Naive thymus-derived CD8-positive, alpha-beta T cell (primary cell): ENCODE measurements at places on chromosomes 4 and X. TPM values are rescaled to one million over a fixed set of nuclear protein-coding genes. Genes with fewer than 3 reads are reported as not detected.

The NBDY gene
- 30.9 TPM for total RNA-seq

The IL2 gene
- not detected for total RNA-seq

The NPFFR2 gene
- total RNA-seq = not detected

The RHOXF2B gene
- total RNA-seq = not detected

The TRPC3 gene
- total RNA-seq = not detected

The CXCL8 gene
- 1.2 TPM for total RNA-seq

The MEPE gene
- not detected for total RNA-seq

The SLC7A11 gene
- total RNA-seq = 0.13 TPM

The CSAG1 gene
- total RNA-seq = not detected

GRCh38 chr4:114464726-114465272 lies 133.8 kb upstream of the UGT8 start:
- H3K27me3 ChIP-seq = peaks cover 3% of the 10 kb centered on the region
- H3K4me1 ChIP-seq = no peaks in the 10 kb centered on the region
- H3K36me3 ChIP-seq = no peaks in the 10 kb centered on the region
- no peak overlapping the region for H3K4me3 ChIP-seq
- no peak overlapping the region for H3K27ac ChIP-seq

DNA sequence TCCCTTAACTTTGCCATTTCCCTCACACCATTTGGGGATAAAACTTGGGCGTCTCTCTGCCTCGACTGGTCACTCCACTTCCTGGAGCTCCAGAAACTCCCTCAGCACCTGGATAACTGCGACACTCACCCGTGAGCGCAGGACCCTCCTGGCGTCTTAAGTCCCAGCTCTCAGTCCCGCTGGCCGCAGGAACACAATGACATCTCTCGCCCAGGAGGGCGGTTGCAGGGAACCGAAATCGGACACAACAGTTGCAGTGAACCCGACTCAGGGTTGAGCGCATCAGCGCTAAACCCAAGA lies 370.9 kb upstream of the SMIM31 start:
- H3K36me3 ChIP-seq = no peaks in the 10 kb centered on the region
- H3K27me3 ChIP-seq = peaks cover 26% of the 10 kb centered on the region
- H3K4me1 ChIP-seq = no peaks in the 10 kb centered on the region
- H3K4me3 ChIP-seq = no peak overlapping the region
- DNase-seq = no peak
- H3K27ac ChIP-seq = no peak overlapping the region

DNA sequence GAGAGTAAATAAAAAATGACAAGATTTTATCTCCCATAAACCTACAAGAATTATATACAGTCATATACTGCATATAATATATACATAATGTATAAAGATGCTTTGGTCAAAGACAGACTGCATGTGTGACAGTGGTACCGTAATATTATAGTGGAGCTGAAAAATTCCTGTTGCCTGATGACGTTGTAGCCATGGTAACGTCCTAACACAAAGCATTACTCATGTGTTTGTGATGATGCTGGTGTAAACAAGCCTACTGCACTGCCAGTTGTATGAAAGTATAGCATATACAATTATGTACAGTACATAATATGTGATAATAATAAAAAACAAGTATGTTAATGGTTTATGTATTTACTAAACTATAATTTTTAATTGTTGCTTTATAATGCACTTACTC lies 245.2 kb upstream of the CENPE start:
- DNase-seq = no peak
- no peak overlapping the region for H3K27ac ChIP-seq
- no peaks in the 10 kb centered on the region for H3K36me3 ChIP-seq
- H3K27me3 ChIP-seq = no peaks in the 10 kb centered on the region
- H3K4me3 ChIP-seq = no peak overlapping the region

DNA sequence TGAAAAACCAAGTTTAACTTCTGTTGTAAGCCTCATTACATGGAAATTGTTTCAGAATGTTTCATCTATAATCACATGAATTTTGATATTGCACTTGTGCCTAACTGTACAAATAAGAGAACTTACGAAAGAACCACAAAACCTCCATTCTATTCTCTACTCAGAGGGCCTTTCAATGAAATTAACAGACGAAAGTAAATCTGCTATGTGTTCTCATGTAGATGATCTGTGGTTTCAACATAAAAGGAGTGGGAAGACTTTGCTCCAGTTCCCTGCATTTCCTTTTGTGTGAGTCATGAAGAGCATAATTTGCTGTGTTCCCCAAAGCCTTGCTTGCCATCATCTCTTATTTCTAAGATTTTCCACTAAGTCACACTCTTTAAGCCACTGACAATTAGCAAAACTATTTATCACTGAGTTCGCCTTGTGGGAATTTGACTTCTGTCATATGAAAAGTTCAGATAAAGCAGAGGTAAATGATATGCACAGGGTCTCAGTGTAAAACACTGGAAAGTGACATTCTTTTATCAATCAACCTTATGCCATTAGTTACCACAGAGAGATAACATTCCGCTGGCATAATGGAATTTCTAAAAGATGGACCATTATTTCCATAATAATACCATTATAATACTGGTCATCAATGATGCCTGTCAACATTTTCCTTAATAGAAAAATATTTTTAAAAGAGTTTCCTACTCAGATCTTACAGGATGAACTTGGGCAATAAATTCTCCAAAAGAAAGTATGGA lies 329.8 kb downstream of the NR3C2 start:
- no peaks in the 10 kb centered on the region for H3K27me3 ChIP-seq
- H3K4me1 ChIP-seq = peaks cover 32% of the 10 kb centered on the region
- DNase-seq = no peak
- peaks cover 13% of the 10 kb centered on the region for H3K36me3 ChIP-seq
- H3K4me3 ChIP-seq = no peak overlapping the region

GRCh38 chrX:15607067-15607466 lies 6.3 kb upstream of the ACE2 start:
- DNase-seq = no peak
- no peaks in the 10 kb centered on the region for H3K36me3 ChIP-seq
- no peak overlapping the region for H3K4me3 ChIP-seq

GRCh38 chr4:155692361-155692760 lies 25.7 kb downstream of the GUCY1A1 start:
- H3K27ac ChIP-seq = no peak overlapping the region
- H3K4me3 ChIP-seq = no peak overlapping the region
- no peaks in the 10 kb centered on the region for H3K27me3 ChIP-seq
- DNase-seq = no peak

DNA sequence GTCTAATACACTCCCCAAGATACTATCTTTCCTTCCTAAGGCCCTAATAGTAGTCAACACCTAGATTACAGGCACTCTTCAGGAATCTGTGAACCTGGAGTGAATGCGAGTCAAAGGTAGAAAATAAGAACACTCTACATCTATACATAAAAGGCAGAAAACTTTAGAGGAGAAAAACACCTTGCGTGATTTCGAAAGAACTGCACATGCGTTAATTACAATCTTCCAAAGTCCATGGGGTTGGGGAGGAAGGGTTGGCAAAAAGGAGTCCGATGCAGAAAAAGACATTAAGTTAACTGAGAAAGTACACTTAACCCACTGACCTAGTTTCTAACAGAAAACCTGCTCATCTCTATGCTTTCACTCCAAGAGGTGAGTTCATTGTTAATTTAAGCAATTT lies 27.3 kb downstream of the KLHL15 start:
- H3K4me1 ChIP-seq = peaks cover 8% of the 10 kb centered on the region
- no peak overlapping the region for H3K4me3 ChIP-seq
- no peaks in the 10 kb centered on the region for H3K36me3 ChIP-seq
- no peaks in the 10 kb centered on the region for H3K27me3 ChIP-seq
- DNase-seq = no peak
- H3K27ac ChIP-seq = no peak overlapping the region

GRCh38 chr4:83947830-83948193 lies 411.9 kb downstream of the GPAT3 start:
- H3K27ac ChIP-seq = no peak overlapping the region
- H3K36me3 ChIP-seq = no peaks in the 10 kb centered on the region
- DNase-seq = no peak
- H3K4me3 ChIP-seq = no peak overlapping the region
- H3K4me1 ChIP-seq = no peaks in the 10 kb centered on the region

- no peak overlapping the region for H3K4me3 ChIP-seq
- H3K27ac ChIP-seq = no peak overlapping the region
- no peaks in the 10 kb centered on the region for H3K36me3 ChIP-seq
- no peaks in the 10 kb centered on the region for H3K4me1 ChIP-seq
- peaks cover 2% of the 10 kb centered on the region for H3K27me3 ChIP-seq
- DNase-seq = no peak
Measured at GRCh38 chr4:112085156-112086035, 59.9 kb upstream of the FAM241A start.

DNA sequence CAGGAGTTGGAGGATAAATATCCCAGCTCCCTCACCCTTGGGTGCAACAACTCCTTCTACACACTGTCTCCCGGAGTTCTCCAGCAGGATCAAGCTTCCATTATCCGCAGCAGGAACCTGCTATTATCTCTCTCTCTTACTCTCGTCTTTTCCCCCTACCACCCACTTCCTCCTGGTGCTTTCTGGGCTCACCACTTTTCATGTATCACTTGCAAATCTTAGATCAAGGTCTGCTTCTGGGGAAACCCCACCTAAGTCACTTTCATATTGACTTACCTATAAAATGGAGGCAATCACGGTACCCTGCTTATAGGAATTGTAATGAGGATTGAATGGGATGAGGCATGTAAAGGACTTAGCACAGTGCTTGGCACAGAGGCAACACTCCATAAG lies 589.5 kb downstream of the BCOR start:
- H3K27ac ChIP-seq = peak overlapping the region; percentile 52
- H3K36me3 ChIP-seq = no peaks in the 10 kb centered on the region
- DNase-seq = no peak
- peaks cover 14% of the 10 kb centered on the region for H3K4me1 ChIP-seq
- peak overlapping the region; percentile 40 for H3K4me3 ChIP-seq
- no peaks in the 10 kb centered on the region for H3K27me3 ChIP-seq

DNA sequence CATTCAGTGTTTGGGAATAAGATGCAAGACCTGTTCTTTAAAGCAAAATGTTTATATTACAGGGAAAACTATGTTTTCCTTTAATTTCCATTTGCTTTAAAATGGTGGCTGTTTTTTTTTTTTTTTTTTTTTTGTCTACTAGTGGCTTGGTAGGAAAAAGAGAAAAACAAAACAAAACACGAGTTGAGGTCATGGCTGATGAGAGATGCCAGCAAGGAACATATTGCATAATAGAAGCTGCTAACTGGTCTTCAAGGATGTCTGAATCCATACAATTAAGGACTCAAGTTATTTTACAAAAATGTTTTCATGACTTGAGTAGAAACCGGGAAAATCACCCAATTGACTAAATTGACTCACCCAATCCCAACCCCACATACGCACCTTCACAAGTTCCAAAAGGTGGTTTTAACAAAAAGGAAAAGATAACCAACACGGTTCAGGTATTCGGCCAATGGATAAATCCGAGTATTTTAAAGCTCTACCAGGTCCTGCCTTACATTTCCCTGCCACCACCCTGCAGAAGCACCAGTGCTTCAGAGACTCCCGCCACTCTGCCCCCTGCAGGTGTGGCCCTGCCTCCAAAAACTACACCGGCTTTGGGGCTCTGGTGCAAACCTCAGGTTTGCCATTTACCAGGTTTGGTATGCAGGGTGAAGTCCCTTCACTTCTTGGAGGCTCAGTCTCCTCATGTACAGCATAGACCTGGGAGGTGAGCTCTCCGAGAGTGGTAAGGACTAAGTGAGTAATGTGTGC lies 27.1 kb downstream of the PIR start:
- H3K36me3 ChIP-seq = no peaks in the 10 kb centered on the region
- no peaks in the 10 kb centered on the region for H3K4me1 ChIP-seq
- no peak for DNase-seq
- peaks cover 2% of the 10 kb centered on the region for H3K27me3 ChIP-seq

- no peaks in the 10 kb centered on the region for H3K4me1 ChIP-seq
- no peak overlapping the region for H3K27ac ChIP-seq
- no peak overlapping the region for H3K4me3 ChIP-seq
- no peak for DNase-seq
Measured at GRCh38 chr4:139781066-139781465, 115.4 kb downstream of the MGST2 start.

DNA sequence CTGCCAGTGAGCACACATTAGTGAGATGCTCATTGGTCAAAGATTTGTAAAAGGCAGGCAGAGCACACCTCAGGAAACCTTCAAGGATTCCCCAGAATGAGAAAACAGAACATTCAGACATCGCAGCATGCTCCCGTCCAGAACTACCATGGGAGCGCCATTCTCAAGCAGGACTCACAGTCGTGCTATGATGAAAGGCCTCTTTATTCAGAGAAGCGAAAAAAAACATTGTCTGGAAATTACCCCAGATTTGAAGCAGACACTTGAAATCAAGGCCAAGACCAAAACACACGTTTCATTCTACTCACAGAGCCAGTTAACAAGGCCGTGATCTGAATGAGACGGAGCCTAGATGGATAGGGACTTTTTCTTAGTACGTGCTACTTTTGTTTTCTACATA lies 961.8 kb upstream of the TENM3 start:
- no peaks in the 10 kb centered on the region for H3K27me3 ChIP-seq
- H3K4me1 ChIP-seq = no peaks in the 10 kb centered on the region
- DNase-seq = no peak
- no peak overlapping the region for H3K27ac ChIP-seq
- H3K4me3 ChIP-seq = no peak overlapping the region

DNA sequence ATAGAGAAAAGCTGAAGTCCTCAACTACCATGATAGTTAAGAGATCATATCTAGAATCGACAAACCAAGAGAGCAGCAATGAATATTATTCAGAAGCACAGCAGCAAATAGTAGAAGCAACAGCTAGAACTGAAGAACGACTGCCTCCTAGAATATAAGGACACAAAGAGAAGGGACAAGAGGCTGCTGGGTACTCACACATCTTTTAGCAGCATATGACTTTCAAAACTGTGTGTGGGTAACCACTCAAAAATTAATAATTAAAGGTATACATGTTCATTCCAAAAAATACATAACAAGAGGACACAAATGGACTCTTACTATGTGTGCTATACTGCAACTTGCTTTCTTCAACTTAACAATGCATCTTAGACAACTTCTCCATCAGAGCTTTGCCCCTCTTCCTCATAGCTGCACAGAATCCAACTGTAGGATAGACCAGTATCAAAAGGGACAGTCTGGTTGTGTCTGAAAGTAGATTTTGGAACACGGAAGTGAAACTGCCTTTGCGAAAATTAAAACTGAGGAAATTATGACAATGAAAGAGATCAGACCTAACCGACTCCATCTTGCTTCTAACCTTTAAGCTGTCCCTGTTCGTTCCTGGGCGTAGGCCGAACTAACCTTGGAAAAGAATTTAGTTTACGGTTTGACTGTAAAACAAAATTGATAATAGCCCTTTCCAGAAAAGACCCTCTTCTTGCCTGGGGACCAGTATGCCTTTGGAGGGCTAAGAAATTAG lies 125.7 kb downstream of the SH3KBP1 start:
- no peak overlapping the region for H3K4me3 ChIP-seq
- peak overlapping the region; percentile 79 for H3K27ac ChIP-seq
- no peaks in the 10 kb centered on the region for H3K27me3 ChIP-seq
- peaks cover 66% of the 10 kb centered on the region for H3K4me1 ChIP-seq
- no peak for DNase-seq
- H3K36me3 ChIP-seq = peaks cover 6% of the 10 kb centered on the region

GRCh38 chrX:132231587-132231986 lies 12.3 kb upstream of the RAP2C start:
- H3K36me3 ChIP-seq = peaks cover 2% of the 10 kb centered on the region
- peaks cover 12% of the 10 kb centered on the region for H3K4me1 ChIP-seq

- H3K4me3 ChIP-seq = no peak overlapping the region
- no peaks in the 10 kb centered on the region for H3K27me3 ChIP-seq
- no peak for DNase-seq
- no peaks in the 10 kb centered on the region for H3K4me1 ChIP-seq
- H3K27ac ChIP-seq = no peak overlapping the region
Measured at GRCh38 chr4:114087596-114088230, 108.3 kb upstream of the ARSJ start.
